Ureter (tissue), 1 donor: ENCODE measurements at places on chromosomes 7 and 10.

- no peak for DNase-seq
Measured at GRCh38 chr7:26584326-26584725, 280.1 kb downstream of the SKAP2 start.

DNA sequence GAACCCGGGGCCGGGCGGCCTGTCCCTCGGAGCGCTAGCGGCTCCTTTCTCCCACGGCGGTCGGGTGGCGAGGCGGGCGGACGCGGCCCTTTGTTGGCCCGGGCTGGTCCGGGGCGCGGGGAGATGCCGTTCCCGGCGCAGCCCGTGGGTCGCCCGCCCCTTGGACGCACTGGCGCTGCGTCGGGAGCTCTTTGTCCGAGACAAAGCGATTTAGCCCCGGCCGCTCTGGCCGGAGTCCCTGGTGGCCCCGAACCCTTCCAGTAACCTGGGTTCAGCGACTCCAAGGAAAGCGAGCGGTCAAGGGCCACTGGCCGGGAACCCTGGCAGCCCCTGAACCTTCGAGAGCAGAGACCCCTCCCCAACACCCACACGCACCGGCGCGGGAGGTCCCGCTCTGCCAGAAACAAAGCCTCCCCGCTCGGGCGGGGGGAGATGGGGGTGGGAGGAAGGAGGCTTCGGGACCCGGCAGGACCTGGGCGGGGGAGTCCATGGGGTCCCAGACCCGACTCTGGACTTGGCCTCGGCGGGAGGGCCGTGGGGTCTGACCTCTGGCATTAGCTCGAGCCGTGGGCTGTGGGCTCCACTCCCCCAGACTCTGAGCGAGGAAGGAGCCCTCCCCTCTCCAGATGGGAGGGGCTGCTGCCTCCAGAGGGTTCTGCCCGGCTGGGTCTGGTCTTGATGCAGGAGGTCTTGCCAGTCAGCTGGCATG lies 836 bp downstream of the DPYSL4 start:
- no peak for DNase-seq

DNA sequence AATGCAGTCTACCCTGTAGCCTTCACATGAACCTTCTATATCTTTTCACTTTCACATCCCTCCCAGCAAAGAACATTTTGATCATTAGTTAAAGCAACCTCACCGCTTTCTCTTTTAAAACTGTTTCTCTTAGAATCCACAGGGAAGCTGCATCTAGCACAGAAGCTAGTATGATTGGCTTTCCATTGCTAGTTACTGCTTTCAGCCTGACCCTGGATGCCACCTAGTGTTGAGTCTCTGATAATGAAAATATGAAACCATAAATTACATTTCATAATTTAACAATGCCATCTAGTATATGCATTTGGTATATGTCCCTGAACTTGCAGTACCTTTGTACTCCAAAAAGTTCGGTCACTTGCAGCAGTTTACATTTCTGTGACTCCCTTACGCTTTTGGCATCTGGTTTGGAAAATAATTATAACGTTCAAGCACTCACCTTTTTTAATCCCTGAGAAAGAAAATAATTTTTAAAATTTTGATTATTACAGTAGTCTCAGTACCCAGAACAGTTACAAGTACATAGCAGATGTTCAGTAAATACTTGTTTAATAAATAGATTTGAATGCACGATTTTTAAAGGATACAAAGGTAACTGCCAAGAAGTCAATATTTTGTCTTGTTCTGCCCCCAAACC lies 22.7 kb downstream of the CISD1 start:
- DNase-seq, result peak; percentile 43

- DNase-seq, result no peak
Measured at GRCh38 chr10:78571891-78572290, 496.9 kb upstream of the ZMIZ1 start.

DNA sequence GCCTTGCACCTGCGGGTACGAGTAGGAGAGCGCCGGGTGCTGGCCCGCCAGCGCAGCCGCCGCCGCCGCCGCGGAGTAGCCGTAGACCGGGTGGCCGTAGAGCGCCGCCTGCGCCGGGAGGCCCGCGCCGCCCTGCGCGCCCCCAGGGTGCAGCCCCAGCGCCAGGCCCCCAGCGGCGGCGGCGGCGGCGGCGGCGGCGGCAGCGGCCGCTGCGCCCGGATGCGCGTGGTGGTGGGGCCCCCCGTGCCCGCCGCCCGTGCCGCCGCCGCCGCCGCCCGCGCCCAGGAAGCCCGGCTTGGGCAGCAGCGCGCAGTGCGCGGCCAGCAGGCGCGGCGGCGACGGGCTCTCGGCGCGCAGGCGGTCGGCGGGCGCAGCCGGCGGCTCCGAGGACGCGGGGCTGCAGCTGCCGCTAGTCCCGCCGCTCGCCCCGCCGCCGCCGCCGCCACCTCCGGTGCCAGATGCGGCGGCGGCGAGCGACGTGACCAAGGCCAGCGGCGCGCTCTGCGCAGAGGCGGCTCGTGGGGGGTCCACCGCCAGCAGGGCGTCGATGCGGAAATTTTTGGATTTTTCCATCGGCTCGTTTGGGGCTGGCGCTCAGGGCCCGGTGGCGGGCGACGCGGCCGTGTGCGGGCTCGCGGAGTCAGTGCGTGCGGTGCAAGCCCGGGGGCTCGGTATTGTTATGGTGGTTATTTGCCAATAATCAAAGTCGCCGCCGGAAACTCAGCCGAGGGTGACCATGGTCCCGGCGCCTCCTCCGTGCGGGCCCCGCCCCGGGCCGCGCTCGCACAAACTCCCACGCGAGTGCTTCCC lies 480 bp downstream of the MNX1 start:
- no peak for DNase-seq

- no peak for DNase-seq
Measured at GRCh38 chr10:2933519-2933918, 133.8 kb upstream of the PFKP start.

- no peak for DNase-seq
Measured at GRCh38 chr7:13198036-13198435, 510.6 kb downstream of the ARL4A start.

GRCh38 chr7:106139265-106140251 lies 27.4 kb upstream of the SYPL1 start:
- no peak for DNase-seq

DNA sequence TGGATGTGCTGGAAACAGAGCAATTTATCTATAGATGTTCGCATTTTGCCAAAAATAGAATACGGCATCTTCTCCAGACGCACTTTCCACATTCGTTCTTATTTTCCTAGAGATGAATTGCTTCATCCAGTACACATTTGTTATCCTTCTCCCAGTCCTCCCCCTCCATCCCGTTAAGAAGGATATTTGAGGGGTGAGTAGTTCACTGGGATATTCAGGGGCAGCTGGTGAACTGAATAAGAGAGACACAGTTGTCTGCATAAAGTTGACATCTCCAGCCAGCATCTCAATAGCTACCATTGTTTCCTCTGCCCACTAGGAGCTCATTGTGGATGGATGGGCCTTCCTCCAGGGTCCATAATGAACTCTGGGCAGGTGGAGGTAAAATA lies 456.8 kb upstream of the NRP1 start:
- DNase-seq, result no peak

DNA sequence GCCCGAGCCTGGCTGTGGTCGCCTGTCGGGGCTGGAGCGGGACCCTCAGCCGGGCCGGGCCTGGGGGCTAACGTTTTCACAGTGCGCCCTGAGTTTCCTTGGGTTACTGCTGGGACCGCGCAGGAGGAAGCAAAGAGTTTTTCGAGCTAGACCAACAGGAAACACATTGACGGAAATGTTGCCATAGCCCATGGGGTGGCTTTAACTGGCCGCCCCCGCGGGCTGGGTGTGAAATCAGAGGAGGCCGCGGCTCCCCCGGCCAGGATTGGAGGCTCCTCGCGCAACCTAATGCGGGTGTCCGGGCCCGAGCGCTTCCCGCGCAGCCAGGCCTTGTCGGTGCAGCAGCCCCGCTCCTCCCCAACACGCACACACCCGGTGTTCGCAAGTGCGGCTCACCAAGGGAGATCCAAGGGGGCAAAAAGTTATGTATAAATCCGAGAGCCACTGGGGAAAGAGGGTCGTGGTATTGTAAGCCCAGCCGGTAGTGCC lies 1.9 kb downstream of the HHEX start:
- DNase-seq, result peak; percentile 48

DNA sequence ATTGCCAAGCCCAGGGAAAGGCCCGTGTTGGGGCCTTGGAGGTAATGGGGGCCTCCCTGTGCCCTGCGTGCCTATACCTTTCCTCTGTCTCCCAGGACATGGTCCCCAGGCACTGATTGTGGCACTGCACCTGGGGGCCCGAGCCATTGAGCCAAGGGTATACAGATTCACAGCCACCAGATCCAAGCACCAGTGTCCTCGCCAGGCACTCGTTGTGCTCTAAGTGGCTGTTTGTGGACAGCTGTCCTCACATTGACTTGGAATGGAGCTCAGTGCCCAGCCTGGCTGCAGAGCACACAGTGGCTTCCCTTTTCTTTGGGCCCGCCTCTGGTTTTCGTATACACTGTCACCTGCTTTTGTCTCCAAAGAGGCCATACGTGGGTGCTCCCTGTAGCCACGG lies 72.0 kb upstream of the BTBD16 start:
- DNase-seq, result no peak

- DNase-seq, result no peak
Measured at GRCh38 chr7:158470336-158470735, 117.3 kb downstream of the PTPRN2 start.

- DNase-seq, result no peak
Measured at GRCh38 chr10:1141701-1142100, 85.5 kb downstream of the WDR37 start.

- no peak for DNase-seq
Measured at GRCh38 chr7:117043108-117043825, 90.0 kb downstream of the ST7 start.

DNA sequence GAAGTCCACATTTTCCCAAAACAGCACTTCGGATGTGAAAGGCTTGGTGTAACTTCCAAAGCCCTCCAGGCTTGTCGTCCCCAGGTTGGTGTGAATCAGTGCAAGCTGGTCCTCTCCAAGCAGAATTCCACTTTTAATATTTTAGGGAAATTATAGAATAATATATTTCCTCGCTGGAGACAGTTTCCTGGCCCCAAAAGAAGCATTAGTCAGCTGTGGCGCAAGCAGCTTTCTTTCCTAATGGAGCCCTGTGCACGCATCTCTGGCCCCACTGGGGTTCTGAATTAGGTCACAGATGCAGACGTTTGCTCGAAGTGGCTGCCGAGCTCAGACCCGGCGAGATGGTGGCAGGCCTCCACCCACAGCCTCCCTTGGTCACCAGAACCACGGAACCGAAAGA lies 33.3 kb upstream of the MNX1 start:
- DNase-seq, result no peak

GRCh38 chr10:100913470-100913865 lies 705 bp downstream of the SLF2 start:
- no peak for DNase-seq

DNA sequence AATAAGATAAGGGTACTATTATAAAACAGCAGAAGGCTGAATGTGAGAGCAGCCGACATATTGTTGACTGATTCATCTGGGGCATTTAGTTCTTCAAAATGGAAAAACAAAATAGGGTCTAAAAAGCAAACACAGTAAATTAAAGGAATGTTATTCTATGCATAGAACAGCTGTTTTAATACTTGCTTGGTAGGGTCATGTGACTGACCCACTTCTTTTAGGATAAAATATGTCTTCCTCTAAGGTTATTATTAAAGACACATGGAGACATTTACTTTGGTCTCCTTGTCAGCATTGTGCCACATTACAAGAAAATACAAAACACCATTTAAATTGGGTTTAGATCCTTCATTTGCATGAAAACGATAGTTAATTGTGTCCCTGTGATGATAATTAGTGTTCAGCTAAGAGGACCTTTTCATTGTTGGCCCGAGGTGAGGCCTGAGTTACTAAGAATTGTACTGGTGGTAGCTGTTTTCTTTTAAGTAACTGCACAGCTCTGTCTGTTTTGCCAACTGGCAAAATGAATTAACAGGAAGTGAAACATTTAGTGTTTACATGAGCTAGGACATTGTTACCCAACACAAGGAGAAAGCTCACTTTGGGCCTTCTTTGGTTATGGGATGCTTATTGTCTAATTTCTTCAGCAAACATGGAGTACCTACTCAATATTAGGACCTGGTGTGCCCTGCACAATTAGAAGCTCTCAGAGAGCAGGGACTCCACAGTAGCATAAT lies 764.4 kb downstream of the LRMDA start:
- DNase-seq, result no peak

DNA sequence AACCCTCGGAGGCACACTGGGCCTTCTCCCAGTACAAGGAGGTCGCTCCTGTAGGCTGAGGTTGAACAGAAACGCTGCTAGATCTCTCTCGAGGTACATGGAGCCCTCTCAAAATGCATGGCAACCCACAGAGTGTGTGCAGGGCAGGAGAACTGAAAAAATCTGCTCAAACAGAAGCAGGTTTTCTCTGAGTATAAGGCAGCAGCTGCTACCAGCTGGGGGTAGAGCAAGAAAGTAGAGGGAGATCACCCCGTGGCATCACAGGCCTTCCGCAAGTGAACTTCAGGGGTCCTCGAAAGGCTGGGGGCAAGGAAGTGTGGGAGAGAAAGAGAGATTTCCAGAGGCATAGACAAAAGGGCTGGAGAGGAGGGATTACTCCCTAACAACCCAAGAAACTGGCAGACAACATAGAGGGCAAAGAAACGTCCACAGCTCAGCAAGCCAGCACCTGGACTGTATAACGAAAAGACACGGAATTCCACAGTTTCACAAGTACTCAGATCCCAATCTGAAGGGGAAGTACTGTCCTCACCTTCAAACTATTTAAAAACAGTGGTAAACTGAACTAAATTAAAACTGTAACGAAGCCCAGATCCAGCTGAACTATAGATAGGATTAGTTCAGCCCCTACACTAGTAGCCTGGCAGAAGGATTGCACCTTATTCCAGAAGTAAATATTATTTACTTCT lies 299.2 kb downstream of the IPMK start:
- DNase-seq, result no peak

DNA sequence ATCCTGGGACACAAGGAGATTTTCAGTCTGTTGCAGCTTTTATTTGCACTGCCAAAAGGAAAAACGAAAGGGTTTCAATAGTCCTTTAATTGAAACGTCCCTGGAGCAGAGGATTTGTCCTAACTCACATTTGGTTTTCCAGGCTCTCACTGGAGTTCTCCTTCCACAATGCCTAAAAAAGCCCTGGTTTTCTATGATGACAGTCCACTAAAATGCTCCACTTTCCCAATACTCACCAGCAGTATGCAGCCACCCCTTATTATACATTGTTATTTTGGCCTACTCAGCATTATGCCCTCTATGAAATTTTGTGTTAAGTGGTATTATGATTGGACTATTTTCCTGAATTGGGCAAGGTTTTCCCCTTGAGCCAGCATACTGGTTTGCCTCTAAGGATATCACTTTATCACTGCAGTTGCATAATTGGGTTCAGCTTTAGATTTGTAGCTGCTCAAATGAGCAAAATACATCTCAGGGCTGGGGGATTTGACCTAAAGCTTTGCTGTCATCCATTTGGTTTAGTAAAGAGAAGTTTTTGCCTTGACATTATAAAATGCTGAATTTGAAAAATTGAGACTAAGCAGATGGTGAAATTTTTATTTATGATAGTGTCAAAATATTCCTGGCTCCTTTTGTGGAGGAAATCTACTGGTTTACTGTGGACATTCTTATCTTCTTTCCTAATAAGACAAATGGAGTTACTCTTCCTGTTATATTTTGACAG lies 239.2 kb downstream of the RNLS start:
- no peak for DNase-seq
